Testis (tissue), 5 donors: ENCODE measurements at places on chromosomes 16 and 17. TPM values are rescaled to one million over a fixed set of nuclear protein-coding genes. Genes with fewer than 3 reads are reported as not detected.

GRCh38 chr17:80474231-80474960 lies 2.0 kb downstream of the NPTX1 start:
- no peaks in the 10 kb centered on the region for H3K27me3 ChIP-seq
- H3K36me3 ChIP-seq = no peaks in the 10 kb centered on the region
- H3K4me3 ChIP-seq = no peak overlapping the region
- peaks cover 31% of the 10 kb centered on the region for H3K4me1 ChIP-seq
- no peak for DNase-seq

DNA sequence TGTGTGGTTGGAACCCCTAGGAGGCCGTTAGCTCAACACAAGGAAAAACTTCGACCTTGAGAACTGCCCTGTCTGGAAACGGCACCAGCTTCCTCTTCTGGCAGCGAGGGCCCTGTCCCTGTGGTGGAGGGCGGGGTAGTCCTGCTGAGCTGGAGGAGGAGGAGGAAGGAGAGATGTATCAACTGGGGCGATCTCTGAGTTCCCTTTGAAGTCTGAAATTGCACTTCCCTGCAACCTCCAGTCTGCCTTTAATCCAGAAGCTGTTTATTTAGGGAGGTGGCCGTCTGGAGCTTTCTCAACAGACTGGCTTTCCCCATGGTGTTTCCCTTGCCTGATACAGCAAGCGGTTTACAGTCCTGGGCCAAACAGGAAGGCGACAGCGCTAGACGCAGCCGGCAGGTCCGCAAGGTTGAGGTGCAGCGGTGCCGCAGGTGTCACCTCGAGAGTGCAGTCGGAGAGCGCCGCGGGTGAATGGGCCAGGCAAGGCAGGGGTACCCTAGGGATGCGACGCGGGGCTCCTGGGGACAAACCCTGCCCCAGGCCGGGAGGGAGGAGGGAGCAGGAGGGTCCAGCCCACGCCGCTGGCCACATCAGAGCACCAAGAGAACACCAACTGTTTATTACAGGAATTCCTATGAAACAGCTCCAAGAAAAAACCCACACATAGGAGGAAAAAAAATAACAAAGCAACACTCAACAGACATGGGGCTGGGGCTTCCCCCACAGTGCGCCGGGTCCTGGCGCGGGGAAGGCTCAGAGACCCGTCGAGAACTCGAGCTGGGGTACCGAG lies 11.4 kb upstream of the MRPS23 start:
- no peaks in the 10 kb centered on the region for H3K36me3 ChIP-seq
- peak overlapping the region; percentile 79 for H3K27ac ChIP-seq
- H3K4me3 ChIP-seq = peak overlapping the region; percentile 52
- DNase-seq = peak; percentile 72

GRCh38 chr17:33509331-33509730 lies 216.2 kb upstream of the ASIC2 start:
- H3K27ac ChIP-seq = no peak overlapping the region
- H3K4me3 ChIP-seq = no peak overlapping the region
- H3K36me3 ChIP-seq = no peaks in the 10 kb centered on the region
- DNase-seq = peak; percentile 85
- no peaks in the 10 kb centered on the region for H3K27me3 ChIP-seq
- no peaks in the 10 kb centered on the region for H3K4me1 ChIP-seq

GRCh38 chr16:77657016-77657415 lies 65.3 kb upstream of the NUDT7 start:
- no peaks in the 10 kb centered on the region for H3K36me3 ChIP-seq
- H3K4me1 ChIP-seq = no peaks in the 10 kb centered on the region
- no peaks in the 10 kb centered on the region for H3K27me3 ChIP-seq
- DNase-seq = peak; percentile 65
- H3K4me3 ChIP-seq = peak overlapping the region; percentile 16
- H3K27ac ChIP-seq = no peak overlapping the region

DNA sequence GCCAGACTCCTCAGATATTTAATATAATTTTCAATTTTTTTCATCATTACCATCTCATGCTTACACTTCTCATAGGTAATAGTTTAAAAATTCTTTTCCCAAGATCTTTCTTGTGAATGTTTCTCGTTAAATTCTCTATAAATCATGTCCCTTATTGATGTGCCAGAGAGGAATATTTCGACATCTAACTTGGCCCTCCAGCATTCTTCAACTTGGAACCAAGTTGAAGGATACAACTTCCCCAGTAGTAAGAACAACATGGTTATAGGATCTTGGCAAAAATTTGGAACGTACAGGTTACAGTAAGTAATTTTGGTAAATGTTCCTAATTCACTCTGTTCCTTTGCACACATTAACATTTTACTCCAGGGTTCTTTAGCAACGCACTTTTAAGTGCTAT lies 731.8 kb downstream of the CDH11 start:
- H3K36me3 ChIP-seq = no peaks in the 10 kb centered on the region
- H3K27me3 ChIP-seq = no peaks in the 10 kb centered on the region
- peak overlapping the region; percentile 74 for H3K27ac ChIP-seq
- DNase-seq = no peak
- no peaks in the 10 kb centered on the region for H3K4me1 ChIP-seq
- no peak overlapping the region for H3K4me3 ChIP-seq

GRCh38 chr16:88552815-88553214 lies 17.4 kb upstream of the ZC3H18 start:
- no peak overlapping the region for H3K27ac ChIP-seq
- no peak overlapping the region for H3K4me3 ChIP-seq
- DNase-seq = no peak
- no peaks in the 10 kb centered on the region for H3K27me3 ChIP-seq
- H3K4me1 ChIP-seq = peaks cover 11% of the 10 kb centered on the region
- no peaks in the 10 kb centered on the region for H3K36me3 ChIP-seq

DNA sequence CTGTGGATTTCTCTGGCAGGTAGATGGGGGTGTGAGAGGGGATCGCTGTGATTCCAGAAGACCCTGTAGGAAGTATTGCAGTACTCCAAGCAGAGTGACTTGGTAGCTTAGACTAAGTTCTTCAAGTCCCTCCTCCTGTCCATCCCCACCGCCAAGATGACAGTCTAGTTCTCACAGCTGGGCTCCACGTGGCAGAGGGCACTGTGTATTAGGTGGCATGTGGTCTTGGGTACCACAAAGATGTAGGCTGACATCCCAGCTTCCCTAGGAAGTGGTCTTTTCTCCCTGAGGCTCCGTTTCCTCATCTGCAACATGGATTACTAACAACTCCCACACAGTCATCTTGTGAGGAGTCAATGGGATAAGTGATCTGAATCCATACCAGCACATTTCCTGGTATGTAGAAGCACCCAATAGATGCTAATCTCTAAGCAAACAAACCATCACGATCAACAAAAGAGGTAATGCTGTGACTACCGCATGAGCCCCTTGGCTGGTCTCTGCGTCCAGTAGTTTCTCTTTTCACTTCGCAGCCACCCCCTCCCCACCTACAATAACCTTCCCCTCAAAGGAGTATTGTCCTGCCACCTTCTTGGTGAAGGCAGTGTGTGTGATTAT lies 349.1 kb upstream of the EEF2KMT start:
- no peaks in the 10 kb centered on the region for H3K27me3 ChIP-seq
- H3K4me3 ChIP-seq = no peak overlapping the region
- H3K36me3 ChIP-seq = no peaks in the 10 kb centered on the region
- DNase-seq = no peak
- H3K4me1 ChIP-seq = no peaks in the 10 kb centered on the region
- H3K27ac ChIP-seq = no peak overlapping the region

GRCh38 chr16:78446992-78447563 lies 347.6 kb downstream of the WWOX start:
- H3K4me1 ChIP-seq = no peaks in the 10 kb centered on the region
- no peaks in the 10 kb centered on the region for H3K27me3 ChIP-seq
- DNase-seq = no peak
- no peak overlapping the region for H3K27ac ChIP-seq
- H3K4me3 ChIP-seq = no peak overlapping the region

DNA sequence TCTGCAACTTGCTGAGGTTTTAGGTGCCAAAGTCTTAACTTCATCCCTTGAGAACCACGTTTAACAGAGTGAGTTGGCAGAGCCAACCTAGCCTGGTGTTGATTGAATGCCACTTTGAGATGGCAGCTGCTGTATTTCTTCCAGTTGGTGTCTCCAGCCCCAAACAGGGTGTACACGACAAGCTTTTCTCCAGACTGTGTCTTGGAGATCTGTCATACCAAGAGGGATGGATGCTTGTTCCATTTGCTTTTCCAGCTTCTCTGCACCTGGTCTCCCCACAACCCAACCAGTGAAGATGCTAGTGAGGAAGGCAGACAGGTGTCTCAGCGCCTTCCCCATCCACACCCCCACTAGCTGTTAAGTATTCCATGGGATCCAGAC lies 141.1 kb upstream of the HS3ST2 start:
- no peaks in the 10 kb centered on the region for H3K27me3 ChIP-seq
- no peaks in the 10 kb centered on the region for H3K36me3 ChIP-seq
- DNase-seq = no peak
- no peak overlapping the region for H3K27ac ChIP-seq

DNA sequence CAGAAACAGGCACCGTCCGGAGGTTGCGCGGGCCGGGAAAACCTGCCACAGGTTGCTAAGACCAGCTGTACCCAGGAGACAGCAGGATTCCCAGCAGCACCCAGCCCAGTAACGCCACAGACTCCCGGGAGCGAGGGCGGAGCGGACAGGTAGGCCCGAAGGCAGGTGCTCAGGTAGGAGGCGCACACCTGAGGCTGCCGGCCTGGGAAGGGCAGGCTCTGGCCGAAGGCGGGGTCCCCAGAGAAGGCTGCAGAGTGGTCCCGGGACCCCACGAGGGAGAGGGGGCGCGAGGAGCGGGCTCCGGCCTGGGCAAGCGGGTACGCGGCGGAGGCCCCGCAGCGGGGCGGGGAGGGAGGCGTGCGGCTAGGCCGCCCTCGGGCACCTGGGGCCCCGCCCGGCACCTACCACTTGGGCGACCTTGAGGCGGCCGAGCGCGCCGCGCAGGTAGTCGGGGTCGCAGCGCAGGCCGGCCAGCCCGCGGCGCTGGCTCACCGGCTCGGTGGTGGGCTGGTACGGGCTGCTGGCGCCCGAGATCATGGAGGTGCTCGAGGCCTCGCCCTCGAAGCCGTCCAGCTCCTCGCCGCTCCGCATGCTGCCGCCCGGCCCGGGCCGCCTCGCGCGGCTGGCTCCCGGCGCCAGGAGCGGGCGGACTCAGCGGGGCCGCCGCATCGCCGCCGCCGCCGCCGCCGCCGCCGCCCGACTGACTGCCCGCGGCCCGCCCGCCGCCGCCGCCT lies 441 bp downstream of the CMTM4 start:
- no peaks in the 10 kb centered on the region for H3K36me3 ChIP-seq
- H3K27ac ChIP-seq = peak overlapping the region; percentile 44
- peak overlapping the region; percentile 68 for H3K4me3 ChIP-seq
- no peaks in the 10 kb centered on the region for H3K27me3 ChIP-seq
- peaks cover 9% of the 10 kb centered on the region for H3K4me1 ChIP-seq

Gene ARL5C
- not detected for total RNA-seq

DNA sequence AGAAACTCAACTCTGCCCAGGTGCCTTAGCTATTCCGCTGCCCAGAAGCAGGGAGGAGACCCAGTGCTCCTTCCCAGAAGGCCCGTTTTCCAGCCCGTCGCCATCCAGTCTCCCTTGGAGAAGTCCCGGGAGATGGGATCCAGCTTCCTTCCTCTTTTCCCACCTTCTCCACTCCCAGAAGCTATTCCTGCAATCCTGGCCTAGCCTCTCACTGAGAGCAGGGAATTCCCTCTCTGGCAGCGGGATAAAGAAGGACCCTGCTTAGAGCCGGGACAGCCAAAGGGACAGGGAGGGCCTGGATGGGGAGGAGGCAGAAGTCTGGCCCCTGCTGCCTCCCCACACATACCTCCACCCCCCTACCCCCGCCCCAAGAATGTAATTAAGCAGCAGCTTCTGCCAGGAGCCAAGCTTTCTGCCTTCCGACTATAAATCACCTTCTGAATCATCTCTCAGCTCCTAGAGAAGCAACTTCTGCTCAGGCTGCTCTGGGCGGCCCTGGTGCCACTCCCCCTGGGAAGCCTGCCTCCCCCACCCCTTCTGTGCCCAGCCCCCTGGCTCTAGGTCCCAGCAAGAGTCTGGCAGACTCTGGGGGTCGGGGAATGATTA lies 6.4 kb downstream of the WNT3 start:
- H3K27ac ChIP-seq = no peak overlapping the region
- no peaks in the 10 kb centered on the region for H3K36me3 ChIP-seq
- no peak overlapping the region for H3K4me3 ChIP-seq
- no peaks in the 10 kb centered on the region for H3K27me3 ChIP-seq

Gene EXOC7
- total RNA-seq = 138 TPM

Gene BANP
- 55.9 TPM for total RNA-seq

GRCh38 chr16:88378836-88379693 lies 3.7 kb upstream of the ZNF469 start:
- H3K4me1 ChIP-seq = peaks cover 4% of the 10 kb centered on the region
- H3K27ac ChIP-seq = no peak overlapping the region
- no peaks in the 10 kb centered on the region for H3K36me3 ChIP-seq
- no peaks in the 10 kb centered on the region for H3K27me3 ChIP-seq

DNA sequence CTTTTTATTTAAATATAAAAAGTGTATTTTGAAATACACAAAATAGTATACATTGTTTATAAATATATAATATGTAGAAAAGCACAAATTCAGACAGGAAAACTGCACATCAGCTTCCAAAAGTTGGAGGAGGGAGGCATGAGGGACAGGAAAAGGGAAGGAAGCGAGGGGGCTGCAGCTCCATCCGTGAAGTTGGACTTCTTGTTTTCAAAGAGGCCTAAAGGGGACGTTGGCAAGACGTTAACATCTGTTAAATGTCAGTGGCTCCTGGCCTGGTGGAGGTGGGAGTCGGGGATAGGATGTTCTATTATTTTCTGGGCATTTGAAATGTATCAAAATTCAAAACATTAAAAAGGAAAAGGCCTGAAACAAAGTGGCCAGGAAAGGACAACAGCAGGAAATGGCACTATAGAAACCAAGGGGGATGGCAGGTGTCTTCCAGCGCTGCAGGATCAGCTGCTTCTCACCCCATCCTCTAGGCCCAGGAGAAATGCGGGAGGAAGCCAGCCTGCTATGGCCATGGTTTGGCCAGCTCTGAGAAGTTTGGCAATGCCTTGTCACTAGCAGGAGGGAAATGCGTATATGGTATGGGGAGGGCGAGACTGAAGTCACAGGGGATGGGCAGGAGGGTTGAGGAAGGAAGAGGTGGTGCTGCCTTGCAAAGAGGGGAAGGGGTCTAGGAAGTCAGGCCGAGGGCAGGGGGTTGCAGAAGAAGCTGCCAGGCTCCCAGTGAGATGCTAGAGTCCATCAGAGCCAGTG lies 6.4 kb downstream of the CMTM2 start:
- H3K4me1 ChIP-seq = no peaks in the 10 kb centered on the region
- DNase-seq = no peak
- no peak overlapping the region for H3K27ac ChIP-seq
- H3K4me3 ChIP-seq = no peak overlapping the region
- no peaks in the 10 kb centered on the region for H3K36me3 ChIP-seq
